Activated naive CD4-positive, alpha-beta T cell treated with anti-CD3 and anti-CD28 coated beads, Interleukin-2, amount 50 U/mL, for 72 hours (primary cell): ENCODE measurements at places on chromosomes 11 and 22.
A peak's percentile ranks its signal among the peaks of the same experiment; 100 is the strongest.

- DNase-seq: no peak
Measured at GRCh38 chr11:93540896-93541553, 2.2 kb downstream of the SMCO4 start.

GRCh38 chr11:87634331-87634730, 540.9 kb downstream of the RAB38 start:
- no peak for DNase-seq

DNA sequence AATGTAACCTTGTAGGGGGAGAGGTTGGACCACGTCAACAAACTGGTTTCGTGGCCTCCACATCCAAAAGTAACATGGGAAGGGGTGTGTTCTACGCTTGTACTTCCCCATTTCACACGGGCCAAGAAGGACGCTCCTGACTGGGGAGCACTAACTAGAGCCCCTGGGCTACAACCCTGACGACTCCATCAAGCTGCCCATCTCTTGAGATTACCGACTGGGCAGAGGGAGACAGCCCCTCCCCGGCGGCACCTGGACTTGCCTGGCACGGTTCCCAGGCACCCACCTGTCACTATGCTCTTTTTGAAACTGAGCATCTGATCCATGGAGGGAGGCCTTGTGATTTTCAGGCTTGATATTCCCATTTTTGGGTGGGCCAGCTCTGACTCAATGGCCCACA, 68.5 kb downstream of the SHANK2 start:
- no peak for DNase-seq

DNA sequence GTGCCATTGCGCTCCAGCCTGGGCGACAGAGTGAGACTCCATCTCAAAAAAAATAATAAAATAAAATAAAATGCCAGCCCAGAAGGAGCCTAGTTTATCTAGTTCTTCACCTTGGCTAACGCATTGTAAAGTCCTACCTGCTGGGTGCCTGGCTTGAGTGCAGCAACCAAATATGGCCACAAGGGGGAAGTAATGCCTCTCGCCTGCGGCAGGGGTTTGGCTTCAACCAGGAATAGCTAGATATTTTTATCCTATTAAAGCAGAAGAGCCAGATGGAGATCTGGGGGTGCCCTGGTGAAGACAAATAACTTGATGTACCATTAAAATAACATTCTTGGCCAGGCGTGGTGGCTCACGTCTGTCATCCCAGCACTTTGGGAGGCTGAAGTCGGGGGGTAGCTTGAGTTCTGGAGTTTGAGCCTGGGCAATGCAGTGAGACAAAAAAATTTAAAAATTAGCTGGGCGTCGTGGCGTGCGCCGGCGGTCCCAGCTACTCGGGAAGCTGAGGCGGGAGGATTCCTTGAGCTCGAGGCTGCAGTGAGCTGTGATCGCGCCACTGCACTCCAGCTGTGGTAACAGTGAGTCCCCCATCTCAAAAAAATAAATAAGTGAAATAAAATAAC, 20.6 kb upstream of the PLEKHB1 start:
- no peak for DNase-seq

- no peak for DNase-seq
Measured at GRCh38 chr11:24295360-24295759, 201.5 kb upstream of the LUZP2 start.

DNA sequence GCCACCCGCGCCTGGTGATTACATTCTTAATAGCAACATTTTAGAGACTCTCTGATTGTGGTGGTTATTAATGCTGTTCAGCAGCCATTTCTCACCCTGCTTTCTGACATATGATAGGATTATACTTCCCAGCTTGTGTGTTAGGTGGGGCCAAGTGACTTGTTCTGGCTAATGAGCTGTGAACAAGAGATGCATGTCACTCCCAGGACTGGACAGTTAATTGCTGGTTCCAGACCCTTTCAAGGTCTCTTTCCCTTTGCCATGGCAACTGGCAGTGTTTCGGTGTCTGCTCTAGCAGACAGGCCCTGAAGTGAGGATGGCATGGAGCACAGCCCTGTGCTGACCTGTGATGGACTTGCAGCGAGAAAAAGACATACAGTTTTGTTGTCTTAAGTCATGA, 8.9 kb upstream of the PTPRJ start:
- DNase-seq: no peak

DNA sequence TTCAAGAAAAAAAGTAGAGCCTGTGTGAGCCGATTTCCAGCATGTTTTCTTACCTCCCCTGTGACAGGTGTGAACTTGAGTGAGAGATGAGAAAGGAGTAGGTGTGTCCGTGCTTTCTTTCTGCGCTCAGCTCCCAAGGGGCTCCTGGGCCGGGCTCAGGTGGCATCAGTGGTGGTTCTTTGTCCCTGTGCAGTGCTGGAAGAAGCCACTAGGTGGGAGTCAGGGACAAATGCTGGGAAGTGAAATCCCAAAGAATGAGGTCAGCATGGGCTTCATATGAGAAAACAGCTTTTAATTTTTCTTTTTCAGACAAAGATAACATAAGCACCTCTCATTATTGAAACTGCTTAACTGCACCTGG, 57.8 kb downstream of the PPFIBP2 start:
- no peak for DNase-seq

DNA sequence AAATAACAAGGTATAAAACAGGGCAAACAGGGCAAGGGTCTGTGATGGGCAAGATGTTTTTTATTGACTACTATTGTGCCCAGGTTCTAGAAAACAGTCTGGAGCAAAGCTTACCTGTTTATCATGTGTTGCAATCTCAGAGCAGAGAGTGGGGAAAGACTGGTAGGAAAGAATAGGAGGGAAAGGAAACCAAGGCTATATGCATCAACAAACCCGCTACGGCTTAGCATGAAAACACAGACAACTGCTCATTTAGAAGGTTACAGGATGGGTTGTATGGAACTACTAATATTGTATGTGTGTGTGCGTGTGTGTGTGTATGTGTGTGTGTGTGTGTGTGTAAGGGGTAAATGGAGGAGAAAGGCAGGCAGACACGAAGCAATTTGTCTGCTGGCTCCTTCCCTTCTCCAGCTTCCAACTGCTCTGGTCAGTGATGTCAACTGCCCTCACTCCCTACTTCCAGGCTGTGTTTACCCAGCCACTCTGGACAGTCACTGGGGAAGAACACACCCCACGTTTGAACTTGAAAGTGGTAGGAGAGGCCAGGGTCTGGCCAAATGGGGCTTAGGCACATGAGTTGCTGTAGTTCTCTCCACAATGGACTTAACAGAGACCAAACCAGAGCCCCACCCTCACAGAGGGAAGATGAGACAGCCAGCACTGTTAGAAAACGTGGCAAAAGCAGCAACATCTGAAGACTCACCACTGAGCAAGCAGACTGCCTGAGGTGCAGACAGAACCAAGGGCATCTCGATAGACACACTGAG, 47.0 kb downstream of the GAB2 start:
- no peak for DNase-seq

DNA sequence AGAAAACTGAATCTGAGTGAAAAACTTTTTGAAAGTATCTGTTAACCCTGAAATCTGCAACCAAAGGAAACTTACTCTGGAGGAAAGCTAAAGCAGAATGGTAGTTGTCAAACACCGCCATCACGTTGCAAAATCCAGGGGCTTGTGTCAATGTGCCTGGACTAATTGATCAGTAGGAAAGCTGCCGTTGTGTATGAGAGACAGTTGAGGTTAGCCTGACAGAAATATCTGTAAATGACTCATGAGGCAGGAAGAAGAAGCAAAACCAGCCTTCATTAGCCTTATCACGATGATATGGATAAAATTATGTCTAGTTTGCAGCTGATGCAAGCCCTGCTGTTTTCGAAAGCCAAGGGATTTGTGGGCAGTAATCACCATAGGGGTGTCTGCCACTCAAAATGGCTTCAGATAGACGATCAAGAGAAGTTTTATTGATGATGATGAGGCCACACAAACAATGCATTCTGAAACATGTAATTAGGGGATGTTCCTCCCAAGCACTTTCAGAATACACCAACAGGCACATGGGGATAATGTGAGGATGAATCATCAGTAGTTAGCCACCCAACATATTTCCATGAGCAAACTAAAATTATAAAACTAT, 8.9 kb downstream of the SCGB1A1 start:
- DNase-seq: peak; percentile 21

DNA sequence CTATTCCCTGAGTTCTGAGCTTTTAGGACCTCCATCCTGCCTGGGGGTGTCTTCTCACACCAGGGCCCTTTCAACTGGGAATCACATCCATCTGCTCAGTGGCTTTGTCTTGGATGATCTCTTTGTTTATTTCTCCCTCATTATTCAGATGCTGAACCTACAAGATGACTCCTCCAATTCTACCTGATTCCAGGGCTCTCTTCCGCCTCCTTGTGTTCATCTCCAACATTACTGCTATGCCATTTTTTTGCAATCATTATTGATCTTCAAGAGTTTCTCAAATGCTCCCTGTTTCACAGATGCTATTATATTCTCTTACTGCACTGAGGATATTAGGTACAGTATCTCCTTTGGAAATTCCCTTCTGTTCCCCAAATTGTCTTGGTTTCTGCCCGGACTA, 307.7 kb downstream of the SHANK2 start:
- DNase-seq: no peak

DNA sequence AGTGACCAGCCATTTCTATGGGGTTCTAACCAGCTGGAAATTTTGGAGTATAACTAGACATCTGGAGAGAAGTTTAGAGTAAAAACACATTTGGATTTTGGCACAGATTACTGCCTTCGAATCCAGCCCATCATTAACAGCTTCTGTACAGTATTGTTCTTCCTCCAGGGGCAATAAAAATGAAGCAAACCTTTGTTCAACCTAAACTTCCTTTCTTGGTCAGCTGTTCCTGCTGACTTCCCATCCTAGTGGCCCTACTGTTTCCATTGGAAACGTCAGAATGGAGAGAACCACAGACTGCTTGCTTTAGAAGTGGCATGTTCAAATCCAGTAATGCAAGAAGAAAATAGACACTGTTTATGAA, 203.7 kb upstream of the MTMR2 start:
- DNase-seq: no peak

GRCh38 chr11:47524291-47524874, 28.5 kb downstream of the CELF1 start:
- DNase-seq: no peak

- no peak for DNase-seq
Measured at GRCh38 chr11:19853016-19853415, 140.4 kb downstream of the NAV2 start.
